ENCODE measurements at places on chromosomes 5 and 9.

GRCh38 chr5:55892479-55892878, 41.3 kb downstream of the IL31RA start:
- DNase-seq, result no peak

- no peak for DNase-seq
These were observed 51.8 kb downstream of the EHMT1 start for GRCh38 chr9:137670391-137671195.

DNA sequence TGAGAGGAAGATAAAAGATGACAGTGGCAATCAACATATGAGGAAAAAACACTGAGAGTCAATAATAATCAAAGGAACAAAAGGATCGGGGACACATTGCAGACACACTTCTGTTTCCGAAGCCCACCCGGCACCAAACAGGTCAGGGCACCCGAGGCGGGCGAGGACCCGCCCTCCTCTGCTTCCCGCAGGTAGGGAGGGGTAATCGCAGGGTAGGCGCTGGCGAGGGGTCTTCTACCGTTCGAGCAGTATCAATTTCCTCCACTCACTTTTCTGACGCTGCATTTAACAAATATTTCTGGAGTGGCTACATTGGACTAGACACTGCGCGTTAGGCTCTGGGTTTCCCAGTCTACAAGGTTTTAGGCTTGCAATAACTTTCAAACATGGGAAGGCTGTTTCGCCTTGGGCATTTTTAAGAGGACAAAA, 1.3 kb downstream of the TXN start:
- DNase-seq, result no peak

- DNase-seq, result no peak
These were observed 105.4 kb downstream of the LPAR1 start for GRCh38 chr9:110932863-110933262.

GRCh38 chr9:91812191-91812590, 137.8 kb downstream of the ROR2 start:
- no peak for DNase-seq

DNA sequence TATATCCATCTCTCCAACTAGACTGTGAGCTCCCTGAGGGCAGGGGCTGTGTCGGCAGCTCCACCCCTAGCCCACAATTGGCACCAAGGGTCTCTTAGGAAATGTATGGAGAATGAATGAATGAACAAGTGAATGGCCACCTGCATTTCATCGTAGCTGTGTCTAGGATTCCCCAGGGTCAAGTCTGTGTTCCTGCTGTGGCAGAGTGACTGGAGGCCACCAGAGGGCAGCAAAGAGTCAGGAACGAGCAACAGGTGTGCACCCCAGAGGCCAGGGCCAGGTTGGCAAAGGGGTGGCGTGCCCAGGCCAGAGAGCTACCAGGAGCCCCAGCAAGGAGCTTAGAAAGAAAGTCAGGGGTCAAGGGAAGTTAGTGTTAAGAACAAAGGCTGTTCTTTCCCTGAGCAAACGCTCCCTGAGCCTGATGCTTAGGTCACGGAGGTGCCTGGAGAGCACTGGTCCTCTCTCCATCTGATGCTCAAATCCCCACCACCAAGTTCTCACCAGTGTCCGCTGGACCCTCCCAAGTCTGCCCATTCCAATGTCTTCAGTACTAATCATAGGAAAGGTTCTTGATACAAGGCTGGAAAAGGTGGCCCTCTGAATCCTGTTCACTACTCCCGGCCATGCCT, 160.7 kb downstream of the PAX5 start:
- DNase-seq, result peak; percentile 74

DNA sequence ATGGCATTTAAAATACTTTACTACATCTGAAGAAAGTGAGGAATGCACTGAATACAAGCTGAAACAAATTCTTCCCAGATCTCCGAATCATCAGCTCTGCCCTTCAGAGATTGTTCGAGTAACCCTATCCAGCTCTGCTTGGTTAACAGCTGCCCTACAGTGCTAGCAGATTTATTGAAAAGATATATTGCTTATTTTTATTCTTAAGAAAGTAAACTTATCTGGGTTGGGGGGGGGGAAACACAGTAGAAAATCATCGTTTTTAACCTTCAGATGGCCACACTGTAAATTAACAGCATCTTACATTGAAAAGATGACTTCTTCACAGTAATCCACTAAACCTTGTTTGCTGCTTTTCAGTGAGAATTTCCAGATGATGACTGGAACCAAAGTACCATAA, 210.8 kb downstream of the NFIB start:
- no peak for DNase-seq

DNA sequence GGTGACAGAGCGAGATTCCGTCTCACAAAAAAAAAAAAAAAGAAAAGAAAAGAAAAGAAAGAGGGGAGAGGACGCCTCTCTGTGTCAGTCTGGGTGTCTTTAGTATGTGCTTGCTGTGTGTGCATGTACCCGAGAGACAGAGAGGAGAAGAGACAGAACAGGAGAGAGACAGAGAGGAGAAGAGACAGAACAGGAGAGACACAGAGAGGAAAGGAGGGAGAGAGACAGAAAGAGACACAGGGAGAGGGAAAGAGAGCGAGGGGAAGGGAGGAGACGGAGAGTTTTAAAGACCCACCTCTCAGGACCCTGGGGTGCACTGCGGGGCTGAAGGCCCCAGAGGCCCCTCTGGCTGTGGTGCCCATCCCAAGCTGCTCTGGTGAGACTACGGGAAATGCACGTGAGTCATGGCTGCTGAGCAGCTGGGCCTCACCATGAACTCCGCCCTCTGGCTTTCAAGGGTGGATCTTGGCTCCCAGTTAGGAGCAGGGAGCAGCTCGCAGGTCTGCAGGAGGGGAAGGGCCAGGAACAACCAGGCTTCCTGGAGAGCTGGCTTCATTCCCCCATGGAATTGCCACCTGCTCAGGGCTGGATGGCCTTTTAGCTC, 7.9 kb downstream of the SLC6A3 start:
- no peak for DNase-seq

GRCh38 chr9:137423514-137424291, 510 bp downstream of the NOXA1 start:
- DNase-seq, result no peak

- no peak for DNase-seq
These were observed 346.9 kb downstream of the GADD45G start for GRCh38 chr9:89951675-89952074.

- DNase-seq, result no peak
These were observed 51.5 kb downstream of the MTMR12 start for GRCh38 chr5:32261198-32261597.

- no peak for DNase-seq
These were observed 154.2 kb downstream of the CCDC171 start for GRCh38 chr9:15707000-15707399.

GRCh38 chr5:157175071-157175612, 5.5 kb upstream of the ITK start:
- DNase-seq, result no peak

DNA sequence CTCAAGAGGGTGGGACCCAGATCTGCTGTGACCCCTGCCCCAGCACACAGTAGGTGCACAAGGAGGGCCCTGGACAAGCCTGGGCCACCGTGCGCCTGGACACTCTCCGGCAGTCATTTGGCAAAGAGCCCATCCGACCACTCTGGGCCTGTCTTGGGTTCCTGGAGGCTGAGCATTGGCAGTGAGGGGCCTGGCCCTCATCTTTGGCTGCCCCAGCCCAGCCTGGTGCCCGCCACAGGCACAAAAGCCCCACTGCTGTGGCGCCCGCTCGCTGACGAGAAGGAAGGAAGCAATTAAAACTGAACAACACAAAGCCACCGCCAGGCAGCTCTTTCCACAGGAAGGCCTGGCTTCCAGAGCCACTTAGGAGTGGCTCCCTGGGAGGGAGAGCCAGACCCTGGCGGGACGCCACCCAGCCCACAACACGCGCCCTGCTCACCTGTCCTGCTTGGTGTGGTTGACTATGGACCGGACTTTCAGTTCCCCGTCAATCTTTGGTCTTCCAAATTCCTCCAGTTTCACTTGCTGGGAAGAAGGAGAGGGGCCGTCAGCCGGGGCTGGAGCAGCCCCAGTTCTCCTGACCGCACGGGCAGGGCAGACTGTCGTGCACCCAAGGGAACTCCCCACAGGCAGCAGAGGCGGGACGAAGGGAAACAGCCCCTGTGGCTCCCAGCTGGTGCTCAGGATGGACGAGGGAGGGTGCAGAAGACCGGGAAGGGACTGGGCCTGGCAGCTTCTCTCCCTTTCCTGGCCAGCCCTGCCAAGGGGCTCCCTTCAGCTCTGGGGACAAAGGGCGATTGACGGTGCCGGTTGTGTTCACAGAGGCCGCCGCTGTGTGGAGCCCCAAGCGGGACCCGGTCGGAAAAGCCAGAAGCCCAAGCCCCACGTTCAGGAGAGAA, 50.9 kb upstream of the SARDH start:
- DNase-seq, result no peak

GRCh38 chr9:109387206-109387605, 66.3 kb upstream of the EPB41L4B start:
- DNase-seq, result no peak

- no peak for DNase-seq
These were observed 73.4 kb upstream of the CDH12 start for GRCh38 chr5:22926574-22926973.

- no peak for DNase-seq
These were observed 23.8 kb upstream of the TRPM3 start for GRCh38 chr9:71145179-71145578.

GRCh38 chr5:1338506-1339070, 6.3 kb downstream of the CLPTM1L start:
- DNase-seq, result no peak

GRCh38 chr9:131310833-131311554, 21.5 kb downstream of the PLPP7 start:
- DNase-seq, result peak; percentile 42

DNA sequence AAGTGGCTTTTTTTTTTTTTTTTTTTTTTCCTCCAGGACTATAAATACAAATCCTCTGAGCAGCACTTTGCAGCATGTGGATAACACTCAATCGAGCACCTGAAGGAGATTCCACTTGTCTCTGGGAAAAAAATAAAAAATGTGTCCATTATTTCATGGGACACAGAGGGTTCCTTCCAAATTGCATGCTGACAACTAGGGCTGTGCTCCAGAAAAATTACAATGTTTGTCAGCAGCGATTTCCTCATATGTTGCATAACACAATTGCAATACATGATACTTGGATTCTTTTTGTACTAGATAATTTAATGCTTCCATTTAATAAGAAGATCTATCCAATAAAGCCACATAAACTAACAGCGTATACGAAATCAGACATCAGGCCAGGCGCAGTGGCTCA, 84.4 kb downstream of the CDH18 start:
- DNase-seq, result no peak

GRCh38 chr9:129759319-129759718, 6.5 kb upstream of the PTGES start:
- DNase-seq, result no peak

GRCh38 chr9:19113964-19114679, 11.4 kb upstream of the HAUS6 start:
- DNase-seq, result no peak

DNA sequence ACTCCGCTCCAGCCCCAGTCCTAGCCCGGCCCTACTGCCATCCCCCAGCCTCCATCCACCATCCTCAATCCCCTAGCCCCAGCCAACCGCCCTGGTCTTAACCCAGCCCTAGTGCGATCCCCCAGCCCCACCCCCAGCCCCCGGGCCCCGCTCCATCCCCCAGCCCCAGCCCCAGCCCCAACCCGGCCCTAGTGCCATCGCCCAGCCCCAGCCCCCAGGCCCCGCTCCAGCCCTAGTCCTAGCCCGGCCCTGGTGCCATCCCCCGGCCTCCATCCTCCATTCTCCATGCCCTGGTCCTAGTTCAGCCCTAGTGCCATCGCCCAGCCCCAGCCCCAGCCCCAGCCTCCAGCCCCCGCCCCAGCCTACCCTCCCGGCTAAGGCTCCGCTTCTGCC, 398 bp downstream of the TOR1A start:
- DNase-seq, result no peak

GRCh38 chr9:14391620-14392019, 77.7 kb upstream of the NFIB start:
- DNase-seq, result no peak

DNA sequence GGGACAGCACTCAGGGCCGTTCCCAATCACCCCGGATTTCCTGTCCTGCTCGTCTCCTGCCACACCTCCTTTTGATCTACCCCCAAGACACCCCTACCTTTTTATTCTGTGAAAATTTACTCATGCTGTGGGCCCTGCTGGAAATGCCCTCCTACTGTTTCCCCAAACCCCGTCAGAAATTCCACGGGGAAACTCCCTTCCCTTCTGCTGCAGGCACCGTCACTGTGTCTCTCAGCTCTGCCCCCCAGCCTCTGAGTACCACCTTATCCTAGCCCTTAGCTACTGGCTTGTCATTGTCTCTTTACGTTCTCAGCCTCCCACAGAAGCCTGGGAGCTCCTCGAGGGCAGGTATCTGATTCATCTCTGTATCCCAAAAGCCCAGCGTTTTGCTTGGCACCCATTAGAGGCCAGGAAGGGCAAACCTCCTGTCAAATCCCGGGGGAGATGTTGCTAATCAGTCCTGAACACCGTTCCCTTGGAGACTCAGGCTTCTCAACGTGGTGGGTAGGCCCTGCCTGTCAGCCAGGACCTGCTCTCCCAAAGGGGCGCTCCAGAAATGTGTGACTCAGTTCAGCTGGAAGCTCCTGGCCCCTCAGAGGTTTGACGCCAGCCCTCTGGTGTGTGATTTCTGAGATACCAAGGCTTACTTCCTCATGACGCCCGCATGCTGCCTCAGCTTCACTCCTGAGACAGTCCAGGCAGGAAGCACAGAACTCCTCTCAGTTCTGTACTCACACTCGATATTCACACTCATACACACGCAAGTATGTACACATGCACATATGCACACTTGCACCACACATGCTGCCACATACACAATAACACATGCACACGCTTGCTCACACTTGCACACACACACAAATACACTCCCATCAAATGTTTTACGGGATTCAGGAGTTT, 50.7 kb upstream of the GRHPR start:
- no peak for DNase-seq

DNA sequence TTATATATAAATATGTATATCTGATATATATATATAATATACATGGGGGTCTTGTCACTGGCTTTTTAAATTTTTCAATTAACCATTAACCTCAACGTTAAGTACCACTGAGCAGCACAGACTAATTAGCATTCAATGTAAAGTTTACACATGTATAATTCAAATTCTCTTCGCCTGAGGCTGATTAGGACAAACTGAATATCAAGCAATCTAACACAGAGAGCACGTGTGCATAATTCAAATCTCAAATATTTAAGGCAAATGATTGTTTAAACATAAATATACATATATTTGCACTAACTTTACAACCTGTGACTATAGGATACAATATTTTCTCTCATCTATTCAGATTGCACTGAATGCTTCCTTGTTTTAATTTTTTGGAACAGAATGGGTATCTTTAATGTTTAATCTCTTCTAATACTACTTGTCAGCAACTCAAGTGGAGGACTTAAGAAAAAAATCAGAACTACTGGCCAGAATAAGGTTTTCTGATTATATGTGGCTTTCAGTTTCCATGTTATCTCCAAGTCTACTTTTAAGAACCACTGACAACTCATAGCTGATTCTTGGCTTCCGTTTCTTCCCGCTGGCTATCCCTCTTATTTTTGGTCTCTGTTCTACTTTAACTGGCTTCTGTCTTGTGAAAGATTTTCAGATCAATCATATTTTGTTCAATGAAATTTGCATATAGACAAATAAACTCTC, 204.8 kb downstream of the MLLT3 start:
- no peak for DNase-seq
